ENCODE measurements at places on chromosomes 4 and X.

- DNase-seq: peak; percentile 37
These were observed 23.0 kb upstream of the UGT2B15 start for GRCh38 chr4:68693325-68694075.

DNA sequence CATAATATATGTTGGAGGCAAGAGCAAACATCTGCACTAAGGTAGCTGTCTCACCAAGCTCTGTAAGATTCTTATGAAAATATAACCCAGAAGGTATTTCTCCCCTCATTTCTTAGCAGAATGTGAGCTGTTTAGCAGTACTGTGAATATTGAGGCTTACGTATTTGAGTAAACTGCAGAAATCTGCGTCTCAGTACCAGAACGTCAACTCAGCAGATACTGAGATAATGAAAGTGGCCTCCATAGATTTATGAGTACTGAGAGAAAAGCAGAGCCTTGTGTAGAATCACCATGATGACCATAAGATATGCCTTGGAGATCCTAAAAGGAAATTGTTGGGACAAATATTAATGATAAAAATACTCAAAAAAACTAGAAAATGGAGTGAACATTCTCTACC is 296.7 kb upstream of the TECRL start:
- no peak for DNase-seq

GRCh38 chr4:74120086-74120485 is 21.1 kb upstream of the CXCL2 start:
- DNase-seq: no peak

DNA sequence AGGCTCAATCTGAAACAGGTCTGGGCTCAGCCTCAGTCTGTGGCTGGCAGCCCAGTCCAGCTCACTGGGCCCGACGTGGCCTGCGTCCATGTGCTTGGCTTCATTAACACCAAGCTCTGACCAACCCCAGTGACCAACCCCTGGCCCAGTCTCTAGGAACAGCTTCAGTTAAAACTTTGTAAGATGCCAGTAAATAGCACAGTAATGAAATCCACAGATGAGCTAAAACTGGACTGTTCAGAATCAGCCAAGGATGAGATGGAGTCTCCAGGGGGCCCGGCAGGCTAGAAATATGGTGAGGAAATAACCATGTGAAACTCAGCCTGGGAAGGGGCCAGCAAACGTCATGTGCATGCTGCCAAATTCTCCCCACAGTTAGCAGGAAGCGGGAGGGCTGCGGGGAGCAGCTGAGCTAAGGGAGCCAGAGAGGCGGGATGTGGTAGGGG is 37.1 kb upstream of the XPNPEP2 start:
- DNase-seq: no peak

- peak; percentile 1 for DNase-seq
These were observed 503.6 kb downstream of the IL1RAPL1 start for GRCh38 chrX:29090811-29091210.

DNA sequence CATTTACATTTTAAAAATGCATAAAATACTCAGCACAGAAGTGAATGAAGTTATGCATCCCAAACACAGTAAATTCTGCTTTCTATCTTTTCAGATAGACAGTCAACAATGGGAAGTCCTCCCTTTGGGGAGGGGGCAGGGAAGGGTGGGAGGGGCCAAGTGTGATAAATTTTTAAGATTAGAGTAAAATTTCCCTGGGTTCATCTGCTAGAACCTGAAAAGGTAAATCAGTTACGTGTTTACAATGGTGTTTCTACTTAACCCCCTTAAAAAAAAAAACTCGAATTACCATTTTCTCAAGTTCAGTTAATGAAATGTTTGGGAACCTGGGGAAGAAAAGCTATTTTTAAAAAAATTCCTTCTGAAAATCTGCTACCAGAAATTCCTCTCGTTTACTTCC is 9.1 kb downstream of the PITX2 start:
- DNase-seq: no peak

DNA sequence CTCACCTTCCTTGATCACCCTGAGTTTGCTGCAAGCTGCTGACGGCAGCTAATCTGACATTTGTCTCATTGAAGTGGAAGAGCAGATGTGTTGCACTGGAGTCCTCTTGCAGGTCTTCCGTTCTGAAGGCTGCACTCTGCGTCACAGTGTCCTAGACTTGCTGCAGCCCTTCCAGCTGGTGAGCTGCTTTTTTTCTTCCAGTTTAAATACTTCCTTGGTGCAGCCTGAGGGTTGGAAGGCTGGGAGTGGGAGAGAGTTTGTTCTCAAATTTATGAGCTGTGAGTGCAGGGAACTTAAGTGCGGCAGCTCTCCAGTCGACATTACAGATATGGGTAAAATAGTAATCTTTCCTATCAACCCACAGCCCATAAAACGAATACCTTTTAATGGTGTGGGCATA is 303.6 kb upstream of the FAT1 start:
- DNase-seq: no peak

GRCh38 chr4:133146574-133147241 is 2.4 kb upstream of the PCDH10 start:
- peak; percentile 25 for DNase-seq

- DNase-seq: no peak
These were observed 161.7 kb downstream of the EMCN start for GRCh38 chr4:100356172-100356571.

GRCh38 chrX:71671938-71672337 is 4.6 kb downstream of the LOC101059915 start:
- no peak for DNase-seq

DNA sequence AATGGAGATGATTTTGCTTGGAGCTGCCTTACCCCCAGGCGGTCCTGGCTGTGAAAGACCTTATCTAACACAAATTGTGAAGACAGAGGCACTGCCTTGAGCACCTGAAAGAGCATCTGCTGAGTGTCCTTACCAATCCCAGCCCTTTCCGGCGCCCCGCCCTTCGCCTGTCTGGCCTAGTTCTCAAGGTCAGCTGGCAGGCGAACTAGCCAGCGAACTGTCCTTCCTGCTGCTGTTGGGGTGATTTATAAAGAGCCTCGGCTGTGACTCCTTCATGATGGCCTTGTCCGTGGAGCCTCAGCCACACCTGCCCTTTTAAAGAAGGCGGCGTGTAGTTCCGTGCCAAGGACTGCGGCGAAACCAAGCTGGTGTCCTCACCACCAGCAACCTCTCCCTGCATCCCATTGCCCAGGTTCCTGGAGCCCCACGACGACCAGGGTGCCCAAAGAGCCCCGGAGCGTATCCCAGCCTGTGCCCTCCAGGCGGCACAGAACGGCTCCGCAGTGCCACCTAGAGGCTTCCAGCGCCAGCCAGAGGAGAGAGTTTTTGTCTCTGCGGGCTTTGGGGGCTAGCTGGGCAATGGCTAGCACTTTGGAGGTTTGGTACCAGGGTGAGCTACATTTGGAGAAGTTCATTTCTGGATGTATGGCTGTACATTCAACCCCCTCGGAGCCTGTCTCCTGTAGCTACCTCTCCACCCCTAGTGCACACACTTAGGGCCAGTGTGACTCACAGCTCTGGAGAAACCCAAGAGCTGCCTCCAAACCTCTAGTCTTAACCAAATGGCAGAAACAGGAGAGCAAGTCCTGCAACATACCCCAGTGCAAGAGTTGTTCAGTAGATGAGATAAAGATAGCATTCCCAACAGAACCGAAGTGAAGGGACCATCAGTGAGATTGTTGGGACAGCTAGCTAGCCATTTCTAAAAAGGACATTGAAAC is 36.8 kb upstream of the VMA21 start:
- peak; percentile 30 for DNase-seq

DNA sequence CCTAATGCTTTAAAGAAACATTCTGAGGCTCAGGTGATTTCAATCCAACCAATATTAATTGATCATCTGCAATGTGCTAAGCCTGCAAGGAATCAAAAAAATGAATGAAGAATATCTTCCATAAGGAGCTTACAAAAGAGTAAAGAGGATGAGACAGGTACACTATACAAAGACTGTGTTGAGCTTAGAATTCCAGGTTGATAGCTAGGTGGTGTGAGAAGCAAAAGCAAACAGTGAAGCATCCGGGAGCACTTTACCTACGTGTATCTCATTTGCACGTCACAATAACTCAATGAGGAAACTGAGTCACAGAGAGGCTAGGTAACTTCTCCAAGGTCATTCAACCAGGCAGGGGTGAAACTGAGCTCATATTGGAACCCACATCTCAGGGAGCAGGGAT is 37.1 kb downstream of the FAM114A1 start:
- no peak for DNase-seq
